ENCODE measurements at places on chromosomes 16 and 17.

- DNase-seq = no peak
Measured at GRCh38 chr17:28368306-28368831, 1.7 kb downstream of the VTN start.

- DNase-seq = no peak
Measured at GRCh38 chr16:78096386-78096785, 3.1 kb upstream of the WWOX start.

DNA sequence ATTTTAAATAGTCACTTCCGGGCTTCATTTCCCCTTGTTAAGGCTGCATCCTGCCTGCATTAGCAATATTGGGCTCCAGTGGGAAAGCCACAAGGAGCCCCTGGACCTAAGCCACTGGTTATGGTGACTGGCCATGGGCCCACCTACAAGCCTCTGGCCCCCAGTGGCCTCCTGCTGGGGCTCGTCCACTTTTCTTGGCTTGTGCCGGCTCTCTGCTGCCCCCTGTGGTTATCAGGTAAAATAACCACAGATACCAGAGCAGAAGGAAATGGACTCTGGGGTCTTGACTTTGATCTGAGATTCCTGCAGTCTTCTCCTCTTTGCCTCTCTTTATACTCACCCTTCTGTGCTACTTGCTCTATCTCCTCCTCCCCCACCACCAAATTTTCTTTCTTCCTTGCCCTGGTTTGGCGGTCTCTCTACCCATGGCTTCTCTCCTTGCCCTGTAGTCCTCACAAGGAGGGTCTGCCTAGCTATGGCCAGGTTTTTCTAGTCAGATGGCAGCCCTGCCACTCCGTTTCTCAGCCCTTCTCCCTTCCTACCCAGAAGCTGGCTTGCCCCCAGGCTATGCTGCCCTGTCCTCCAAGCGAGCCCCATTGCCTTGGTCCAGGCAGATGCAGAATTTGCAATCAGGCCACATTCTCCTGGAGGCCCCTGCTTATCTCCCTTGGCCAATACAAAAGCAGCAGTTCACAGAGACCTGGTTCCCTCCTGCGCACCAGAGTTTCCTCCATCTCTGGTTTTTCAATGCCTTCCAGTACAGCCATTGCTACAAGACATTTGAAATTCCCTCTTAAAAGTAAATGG is 82.9 kb upstream of the RCVRN start:
- DNase-seq = peak; percentile 45

DNA sequence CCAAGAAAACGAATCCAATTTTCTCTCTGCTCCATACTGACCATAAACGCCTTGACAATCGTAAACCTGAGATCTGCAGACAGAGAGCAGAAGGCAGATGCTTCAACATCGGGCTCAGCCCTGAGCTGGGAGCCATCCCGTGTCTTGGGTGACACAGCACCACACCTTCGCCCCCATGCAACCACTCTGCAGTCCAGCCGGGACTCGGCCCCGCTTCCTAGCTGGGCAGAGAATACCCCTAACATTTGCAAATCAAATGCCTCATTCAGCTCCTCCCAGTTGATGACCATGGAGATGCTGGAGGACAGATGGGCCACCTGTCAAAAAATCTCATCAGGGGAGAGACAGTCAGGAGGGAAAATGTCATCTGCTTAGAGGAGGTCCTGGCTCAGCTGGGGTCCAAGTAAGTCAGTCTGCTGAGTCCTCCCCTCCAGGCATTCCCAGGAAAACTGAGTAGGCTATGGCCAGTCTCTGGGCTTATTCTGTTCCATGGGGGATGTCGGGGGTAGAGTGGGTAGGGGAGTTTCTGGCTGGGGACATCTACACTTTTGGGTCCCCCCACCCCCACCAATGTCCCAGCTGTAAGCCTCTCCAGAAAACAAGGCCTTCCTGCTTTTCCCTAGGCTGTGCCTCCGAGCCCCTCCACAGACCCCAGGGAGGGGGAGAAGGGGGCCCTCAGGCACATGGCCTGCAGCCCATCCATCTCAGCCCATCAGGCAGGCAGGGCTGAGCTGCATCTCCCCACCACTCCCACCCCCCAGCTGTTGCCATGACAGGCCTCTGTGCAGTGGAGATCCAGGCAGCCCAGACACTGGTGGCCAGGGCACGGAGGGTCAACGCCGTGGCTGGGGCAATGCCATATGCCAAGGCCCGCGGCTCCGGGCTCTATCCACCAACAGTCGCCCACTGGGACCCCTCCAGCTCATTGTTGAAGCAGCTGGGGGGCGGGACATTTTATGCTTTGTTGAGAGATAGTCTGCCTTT is 158.6 kb downstream of the AXIN2 start:
- DNase-seq = no peak

GRCh38 chr16:89853306-89853993 is 19.9 kb upstream of the TCF25 start:
- no peak for DNase-seq

DNA sequence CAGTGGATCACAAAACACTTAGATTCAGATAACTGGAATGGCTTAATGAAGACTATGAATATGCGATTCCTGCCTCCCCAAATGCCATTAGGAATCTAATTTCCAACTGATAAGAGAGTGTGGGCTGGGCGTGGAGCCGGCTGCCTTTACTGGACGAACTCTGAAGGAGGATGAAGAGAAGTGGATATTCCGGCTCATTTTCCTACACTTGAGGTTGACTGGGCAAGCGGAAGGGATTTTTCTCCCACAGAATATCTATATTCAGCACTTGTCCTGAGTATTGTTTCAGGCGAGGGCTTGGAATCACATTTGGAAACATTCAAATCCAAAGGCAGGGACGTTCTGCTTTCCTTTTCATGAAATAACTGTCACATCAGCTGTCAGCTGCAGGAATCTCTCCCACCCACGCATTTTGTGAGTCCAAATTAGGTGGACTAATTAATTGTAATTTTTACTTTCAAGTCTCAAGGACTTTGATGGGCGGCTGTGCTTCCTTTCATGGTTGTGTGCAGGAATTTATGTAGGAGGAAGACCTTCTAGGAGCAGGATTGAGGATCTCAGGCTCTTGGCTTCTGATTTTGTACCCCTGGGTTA is 138.5 kb downstream of the PITPNC1 start:
- no peak for DNase-seq

GRCh38 chr16:85649411-85650134 is 36.5 kb downstream of the GSE1 start:
- DNase-seq = no peak

DNA sequence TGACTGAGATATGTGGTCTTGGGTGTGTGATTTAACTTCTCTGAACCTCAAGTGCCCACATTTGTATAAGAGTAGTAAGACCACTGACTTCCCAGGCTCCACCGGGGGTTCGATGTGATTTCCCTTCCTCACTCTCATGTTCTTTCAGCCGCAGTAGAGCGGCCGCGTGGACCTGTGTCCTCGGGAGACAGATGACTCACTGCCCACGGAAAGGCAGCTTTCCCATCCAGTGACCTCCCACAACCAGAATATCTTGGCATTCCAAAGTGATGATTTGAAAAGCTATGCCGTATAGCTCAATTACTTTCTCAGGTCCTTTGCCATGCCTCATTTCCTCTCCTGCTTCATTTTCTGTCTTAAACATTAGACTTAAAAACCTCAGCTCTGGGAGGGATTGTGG is 73.6 kb downstream of the IL21R start:
- DNase-seq = no peak

- no peak for DNase-seq
Measured at GRCh38 chr16:2854700-2855309, 3.2 kb downstream of the PRSS22 start.

DNA sequence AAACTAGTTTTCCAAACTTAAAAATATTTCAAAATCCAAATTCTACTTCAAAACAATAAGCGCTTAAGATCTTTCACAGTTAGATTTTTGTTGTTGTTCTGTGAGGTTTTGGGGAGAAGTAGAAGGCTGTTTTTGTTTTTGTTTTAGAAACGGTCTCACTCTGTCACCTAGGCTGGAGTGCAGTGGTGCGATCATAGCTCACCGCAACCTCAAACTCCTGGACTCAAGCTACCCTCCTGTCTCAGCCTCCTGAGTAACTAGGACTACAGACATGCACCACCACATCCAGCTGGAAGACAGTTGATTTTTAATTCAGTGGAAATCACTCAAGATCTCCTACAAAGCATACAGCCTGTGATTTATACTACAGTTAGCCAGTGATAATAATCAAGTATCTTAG is 2.7 kb downstream of the SHCBP1 start:
- DNase-seq = no peak

- DNase-seq = no peak
Measured at GRCh38 chr16:46785076-46785845, 37.1 kb upstream of the MYLK3 start.

DNA sequence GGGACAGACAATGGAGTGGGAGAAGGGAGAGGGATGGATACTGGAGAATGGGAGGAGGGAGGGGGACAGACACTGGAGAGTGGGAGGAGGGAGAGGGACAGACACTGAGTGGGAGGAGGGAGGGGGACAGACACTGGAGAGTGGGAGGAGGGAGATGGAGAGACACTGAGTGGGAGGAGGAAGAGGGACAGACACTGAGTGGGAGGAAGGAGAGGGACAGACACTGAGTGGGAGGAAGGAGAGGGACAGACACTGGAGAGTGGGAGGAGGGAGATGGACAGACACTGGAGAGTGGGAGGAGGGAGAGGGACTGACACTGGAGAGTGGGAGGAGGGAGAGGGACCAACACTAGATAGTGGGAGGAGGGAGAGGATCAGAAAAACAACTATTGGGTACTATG is 426.7 kb upstream of the PMFBP1 start:
- DNase-seq = no peak

Data from natural killer cell (primary cell).